ENCODE measurements at places on chromosomes 5 and 9.

- no peaks in the 10 kb centered on the region for H3K36me3 ChIP-seq
- DNase-seq = no peak
- H3K27me3 ChIP-seq = no peaks in the 10 kb centered on the region
- no peak overlapping the region for H3K27ac ChIP-seq
- no peak overlapping the region for H3K4me3 ChIP-seq
- H3K4me1 ChIP-seq = no peaks in the 10 kb centered on the region
Measured at GRCh38 chr5:41414598-41414997, 95.8 kb downstream of the PLCXD3 start.

DNA sequence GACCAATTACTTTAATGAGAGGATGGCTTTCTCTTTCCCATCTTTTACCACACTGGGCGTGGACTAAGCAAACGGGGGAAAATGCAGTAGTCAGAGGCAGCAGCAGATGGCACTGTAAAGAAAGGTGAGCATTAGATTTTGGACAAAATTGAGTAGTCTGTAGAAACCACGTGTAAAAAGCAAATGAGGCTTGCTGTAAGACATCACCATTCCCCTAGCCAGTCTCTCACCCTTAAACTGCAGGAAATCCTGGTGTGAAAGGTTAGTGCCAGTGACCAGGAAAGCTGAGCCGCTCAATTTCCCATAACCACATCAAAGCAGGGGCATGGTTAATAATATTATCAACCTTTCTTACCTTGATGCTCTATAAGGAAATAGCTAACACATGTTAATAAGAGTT lies 31.8 kb downstream of the SPATA31C2 start:
- no peak overlapping the region for H3K4me3 ChIP-seq
- DNase-seq = no peak
- no peak overlapping the region for H3K27ac ChIP-seq
- H3K36me3 ChIP-seq = no peaks in the 10 kb centered on the region
- H3K4me1 ChIP-seq = no peaks in the 10 kb centered on the region

DNA sequence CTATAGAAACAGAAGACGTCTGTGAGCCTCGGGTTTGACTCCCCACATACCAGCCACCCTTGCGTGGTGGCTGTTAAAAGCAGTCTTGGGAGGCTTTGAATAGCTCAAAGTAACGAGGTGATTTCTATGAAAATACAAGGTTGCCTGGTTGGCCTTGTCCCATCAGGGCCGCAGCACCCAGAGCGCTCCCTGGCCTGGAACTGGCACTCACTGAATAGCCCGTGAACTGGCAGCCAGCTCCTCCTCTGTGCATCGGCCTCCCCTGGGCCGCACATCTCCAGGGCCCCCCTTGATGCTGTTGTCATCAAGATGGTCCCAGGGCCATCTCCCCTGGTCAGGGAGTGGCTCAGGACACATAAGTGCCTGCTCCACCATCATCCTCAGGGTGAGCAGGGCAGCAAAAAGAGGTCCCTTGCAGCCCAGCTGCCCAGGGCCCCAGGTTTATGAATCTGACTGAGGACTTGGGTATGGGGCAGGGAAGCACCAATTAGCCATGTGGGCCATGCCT lies 144.6 kb upstream of the PPP1R26 start:
- H3K27ac ChIP-seq = no peak overlapping the region
- H3K36me3 ChIP-seq = no peaks in the 10 kb centered on the region
- H3K4me1 ChIP-seq = peaks cover 9% of the 10 kb centered on the region
- peaks cover 22% of the 10 kb centered on the region for H3K27me3 ChIP-seq
- DNase-seq = no peak
- no peak overlapping the region for H3K4me3 ChIP-seq

DNA sequence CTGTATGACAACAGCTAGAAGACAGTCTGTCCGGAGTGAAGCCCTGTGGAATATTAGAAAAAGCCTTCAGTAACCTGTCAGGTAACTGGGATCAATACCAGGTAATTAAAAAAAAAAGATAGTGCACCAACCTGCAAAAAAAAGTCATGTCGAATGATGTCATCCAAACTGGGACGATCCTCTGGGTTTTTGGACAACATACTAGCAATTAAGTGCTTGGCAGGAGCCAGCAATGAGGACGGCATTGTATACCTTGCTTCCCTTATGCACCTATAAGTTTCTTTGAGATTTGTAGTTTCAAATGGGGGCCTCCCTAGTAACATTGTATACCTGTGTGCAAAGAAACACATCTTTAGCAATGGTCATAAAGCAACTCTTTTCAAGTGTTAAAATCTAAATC lies 2.8 kb downstream of the PLK2 start:
- no peak overlapping the region for H3K27ac ChIP-seq
- H3K27me3 ChIP-seq = no peaks in the 10 kb centered on the region
- peaks cover 15% of the 10 kb centered on the region for H3K36me3 ChIP-seq
- no peak for DNase-seq

DNA sequence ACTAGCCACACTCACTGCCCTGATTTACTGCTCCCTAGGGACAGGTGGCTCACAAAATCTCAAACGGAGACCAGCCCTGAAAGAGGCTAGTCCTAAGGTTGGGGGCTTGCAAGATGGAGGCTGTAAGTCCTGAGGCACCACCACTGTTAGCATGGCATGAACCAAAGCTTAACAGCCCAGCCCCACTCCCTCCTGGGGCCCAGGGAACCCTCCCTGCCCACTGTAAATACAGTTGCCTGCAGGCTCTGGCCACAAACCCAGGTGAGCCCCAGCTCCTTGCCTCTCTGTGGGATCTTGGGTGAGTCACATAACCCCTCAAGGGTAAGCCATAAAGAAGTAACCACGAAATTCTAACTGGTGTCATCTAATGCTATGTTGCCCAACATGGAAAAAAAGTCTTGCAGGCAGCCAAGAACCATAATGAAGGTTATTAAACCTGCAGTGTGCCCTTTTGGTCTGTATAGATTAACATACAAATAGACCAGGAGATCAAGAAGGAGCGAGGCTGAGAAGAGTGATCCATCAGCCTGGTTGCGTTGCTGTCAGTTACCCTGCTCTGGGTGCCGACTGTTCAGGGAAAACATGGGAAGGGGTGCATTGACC lies 1.7 kb upstream of the POMT1 start:
- no peak for DNase-seq
- H3K27ac ChIP-seq = peak overlapping the region; percentile 12
- H3K4me1 ChIP-seq = peaks cover 10% of the 10 kb centered on the region
- peaks cover 58% of the 10 kb centered on the region for H3K36me3 ChIP-seq
- no peak overlapping the region for H3K4me3 ChIP-seq
- peaks cover 3% of the 10 kb centered on the region for H3K27me3 ChIP-seq

- no peaks in the 10 kb centered on the region for H3K27me3 ChIP-seq
- no peak overlapping the region for H3K4me3 ChIP-seq
- DNase-seq = no peak
- H3K36me3 ChIP-seq = no peaks in the 10 kb centered on the region
Measured at GRCh38 chr5:38677636-38678035, 121.2 kb upstream of the LIFR start.

DNA sequence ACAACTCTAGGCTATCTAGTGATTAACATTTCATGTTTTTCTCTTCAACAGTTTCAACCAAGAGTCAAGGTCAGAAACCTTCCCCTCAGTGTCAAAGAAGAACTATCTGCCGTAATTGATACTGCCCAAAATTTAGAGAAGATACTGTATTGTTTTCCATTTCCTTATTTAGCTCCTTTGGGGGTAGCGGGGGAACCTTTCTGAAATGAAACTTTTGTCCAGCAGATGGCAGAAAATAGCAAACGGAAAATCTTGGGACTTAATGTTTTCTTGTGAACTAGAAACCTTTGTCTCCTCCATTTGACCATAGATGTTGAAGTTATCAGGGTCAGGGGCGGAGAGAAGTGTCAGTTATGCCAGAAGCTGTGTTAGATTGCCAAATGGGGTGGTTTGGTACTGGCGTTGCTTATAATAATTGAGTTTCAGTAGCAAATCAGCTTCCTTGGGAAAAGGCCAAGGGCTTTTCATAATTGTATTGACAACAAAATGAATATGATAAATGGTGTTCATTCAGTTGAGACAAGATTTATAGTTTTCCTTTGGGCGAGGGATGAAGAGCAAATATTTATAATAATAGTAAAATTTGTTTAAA lies 101.7 kb upstream of the TLX3 start:
- DNase-seq = peak; percentile 32
- peaks cover 8% of the 10 kb centered on the region for H3K4me1 ChIP-seq
- no peak overlapping the region for H3K4me3 ChIP-seq
- no peak overlapping the region for H3K27ac ChIP-seq
- no peaks in the 10 kb centered on the region for H3K36me3 ChIP-seq

GRCh38 chr9:136844761-136845464 lies 2.6 kb downstream of the AJM1 start:
- no peak overlapping the region for H3K4me3 ChIP-seq
- DNase-seq = no peak
- peaks cover 27% of the 10 kb centered on the region for H3K4me1 ChIP-seq
- no peak overlapping the region for H3K27ac ChIP-seq
- peaks cover 12% of the 10 kb centered on the region for H3K36me3 ChIP-seq

DNA sequence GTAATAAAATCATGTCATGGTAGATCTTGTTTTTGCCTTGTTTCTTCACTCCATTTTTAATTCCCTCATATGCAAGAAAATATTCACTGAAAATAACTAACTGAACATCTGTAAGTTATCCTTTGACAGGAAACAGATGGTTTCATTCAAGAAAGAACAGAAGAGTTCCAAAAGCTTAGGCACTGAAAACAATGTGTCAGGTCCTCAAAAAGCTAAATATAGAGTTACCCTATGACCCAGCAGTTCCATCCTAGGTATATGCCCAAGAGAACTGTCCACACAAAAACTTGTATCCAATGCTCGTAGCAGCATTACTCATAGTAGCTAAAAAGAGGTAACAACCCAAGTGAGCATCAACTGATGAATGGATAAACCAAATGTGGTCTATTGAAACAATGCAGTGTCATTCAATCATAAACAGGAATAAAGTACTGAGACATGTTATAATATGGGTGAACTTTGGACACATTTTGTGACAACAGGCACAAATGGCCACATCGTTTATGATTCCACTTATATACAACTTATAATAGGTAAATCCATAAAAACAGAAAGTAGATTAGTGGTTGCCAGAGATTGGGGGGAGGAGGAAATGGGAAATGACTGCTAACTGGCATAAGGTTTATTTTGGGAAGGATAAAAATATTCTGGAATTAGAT lies 231.0 kb downstream of the FRMD3 start:
- H3K27me3 ChIP-seq = no peaks in the 10 kb centered on the region
- no peak overlapping the region for H3K4me3 ChIP-seq
- no peak for DNase-seq
- no peak overlapping the region for H3K27ac ChIP-seq
- peaks cover 2% of the 10 kb centered on the region for H3K4me1 ChIP-seq

DNA sequence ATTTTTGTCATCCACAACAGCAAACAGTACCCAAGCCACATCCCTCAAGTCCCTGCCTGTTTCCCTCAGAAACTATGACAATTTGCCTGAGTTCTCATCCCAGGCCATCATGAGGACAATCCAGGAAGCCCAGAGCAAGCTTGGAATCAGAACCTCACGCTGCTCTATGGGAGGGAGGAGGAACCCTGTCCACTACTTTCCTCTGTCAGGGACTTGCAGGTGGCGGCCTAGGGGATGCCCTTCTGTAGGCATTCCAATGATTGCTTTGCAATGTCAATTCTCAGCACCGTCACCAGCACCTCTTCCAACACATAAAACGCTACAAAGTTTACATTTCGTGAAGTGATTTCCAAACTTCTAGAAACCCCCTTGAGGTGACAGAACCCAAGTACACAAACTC lies 170.4 kb upstream of the FSTL4 start:
- no peaks in the 10 kb centered on the region for H3K36me3 ChIP-seq
- no peak overlapping the region for H3K4me3 ChIP-seq
- no peak for DNase-seq
- H3K27me3 ChIP-seq = no peaks in the 10 kb centered on the region
- H3K27ac ChIP-seq = no peak overlapping the region

DNA sequence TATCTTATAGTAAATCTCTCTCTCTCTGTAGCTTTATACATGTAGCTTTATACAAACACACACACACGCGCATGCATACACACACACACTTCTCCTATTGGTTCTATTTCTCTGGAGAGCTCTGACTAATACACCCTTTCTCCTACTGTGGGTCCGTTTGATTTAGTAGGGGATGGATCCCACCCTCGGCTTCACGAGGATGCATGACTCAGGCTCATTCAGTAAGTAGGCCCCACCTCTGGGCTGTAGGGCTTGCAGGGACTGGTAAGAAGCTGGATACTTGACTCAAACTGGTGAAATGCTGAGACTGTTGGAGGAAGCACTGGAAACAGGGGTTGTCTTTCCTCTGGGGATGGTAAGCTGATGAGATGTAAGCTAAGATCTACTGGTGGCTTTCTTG lies 98.7 kb downstream of the SLC24A2 start:
- no peak for DNase-seq
- no peaks in the 10 kb centered on the region for H3K36me3 ChIP-seq
- no peaks in the 10 kb centered on the region for H3K27me3 ChIP-seq
- H3K4me3 ChIP-seq = no peak overlapping the region
- H3K27ac ChIP-seq = no peak overlapping the region

- DNase-seq = no peak
- H3K4me3 ChIP-seq = no peak overlapping the region
- H3K36me3 ChIP-seq = no peaks in the 10 kb centered on the region
- H3K4me1 ChIP-seq = no peaks in the 10 kb centered on the region
Measured at GRCh38 chr9:101138509-101138908, 110.0 kb downstream of the PLPPR1 start.

GRCh38 chr9:8613346-8613825 lies 813.8 kb upstream of the DMAC1 start:
- no peaks in the 10 kb centered on the region for H3K36me3 ChIP-seq
- H3K4me3 ChIP-seq = no peak overlapping the region
- no peaks in the 10 kb centered on the region for H3K27me3 ChIP-seq

DNA sequence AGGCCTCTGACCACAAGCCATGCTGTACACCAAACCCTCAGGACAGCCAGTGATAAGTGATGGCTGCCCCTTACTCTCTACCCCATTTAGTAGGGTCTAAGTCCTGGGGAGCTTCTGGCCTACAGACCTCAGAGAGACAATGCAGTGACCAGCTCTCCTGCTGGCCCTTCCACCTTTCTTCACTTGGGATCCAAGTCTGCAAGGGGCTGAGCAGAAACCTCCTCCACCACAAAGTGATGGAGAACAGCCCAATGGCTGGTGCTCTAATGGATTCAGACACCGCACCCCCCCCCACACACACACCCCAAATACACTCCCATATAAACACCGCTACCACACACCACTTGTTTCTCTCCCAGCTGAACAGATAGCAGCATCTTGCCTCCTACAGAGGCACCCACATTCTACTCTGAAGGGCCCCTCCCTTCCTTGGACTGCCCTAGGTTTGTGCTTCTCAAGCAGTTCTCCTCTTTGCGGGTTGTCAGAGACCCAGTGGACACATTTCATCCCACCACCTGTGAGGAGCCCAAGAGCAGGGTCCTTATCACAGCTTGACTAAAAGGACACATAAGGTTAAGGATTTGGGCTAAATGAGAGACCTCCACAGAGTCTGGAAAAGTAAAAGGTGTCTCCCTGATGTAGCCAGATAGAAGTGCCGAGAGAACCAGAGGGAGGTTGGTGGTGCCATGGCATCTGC lies 1.3 kb upstream of the PDLIM4 start:
- H3K4me1 ChIP-seq = no peaks in the 10 kb centered on the region
- H3K27ac ChIP-seq = no peak overlapping the region
- DNase-seq = no peak

- H3K4me1 ChIP-seq = no peaks in the 10 kb centered on the region
- H3K4me3 ChIP-seq = no peak overlapping the region
- H3K27ac ChIP-seq = no peak overlapping the region
- H3K36me3 ChIP-seq = peaks cover 76% of the 10 kb centered on the region
- DNase-seq = no peak
Measured at GRCh38 chr9:129854588-129855110, 19.4 kb downstream of the USP20 start.

- H3K4me1 ChIP-seq = no peaks in the 10 kb centered on the region
- H3K27me3 ChIP-seq = no peaks in the 10 kb centered on the region
- H3K4me3 ChIP-seq = no peak overlapping the region
- no peak overlapping the region for H3K27ac ChIP-seq
- H3K36me3 ChIP-seq = no peaks in the 10 kb centered on the region
Measured at GRCh38 chr5:20033881-20034280, 45.9 kb upstream of the CDH18 start.

Measured in neuronal stem cell (in vitro differentiated cells).